NCI-H2081 treated with DMSO at 0.1 percent for 48 hours (cell line): ENCODE measurements at places on chromosomes 13 and 19.
A peak's percentile ranks its signal among the peaks of the same experiment; 100 is the strongest.

DNA sequence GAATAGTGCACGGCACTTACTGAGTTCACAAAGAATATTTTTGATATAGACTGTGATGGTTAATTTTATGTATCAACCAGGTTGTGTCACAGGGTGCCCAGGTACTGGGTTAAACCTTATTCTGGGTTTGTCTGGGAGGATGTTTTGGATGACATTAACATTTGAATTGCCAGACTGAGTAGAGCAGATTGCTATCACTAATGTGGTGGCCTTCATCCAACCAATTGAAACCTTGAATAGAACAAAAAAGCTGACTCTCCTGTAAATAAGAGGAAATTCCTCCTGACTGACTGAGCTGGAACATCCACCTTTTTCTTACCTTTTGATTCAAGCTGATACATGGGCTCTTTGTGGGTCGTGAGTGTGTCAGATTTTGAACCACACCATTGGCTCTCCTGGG is 1424.4 kb upstream of the MIR17HG start:
- no peak for DNase-seq

DNA sequence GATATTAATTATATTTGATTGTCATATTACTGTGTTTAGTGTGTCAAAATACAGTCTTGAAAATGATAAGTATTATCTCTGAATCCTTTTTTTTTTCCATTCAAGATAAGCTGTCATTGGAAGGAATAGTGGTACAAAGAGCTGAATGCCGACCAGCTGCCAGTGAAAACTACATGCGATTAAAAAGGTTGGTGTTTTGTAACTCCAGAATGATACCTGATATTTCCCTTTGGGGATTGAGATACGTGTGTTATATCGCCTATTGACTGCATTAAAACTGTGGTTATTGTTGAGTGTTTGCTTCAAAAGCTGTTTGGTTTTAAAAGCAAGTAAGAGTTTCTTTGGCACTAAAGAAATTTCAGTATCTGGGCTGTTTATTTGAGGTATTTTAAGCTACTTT is 6.5 kb upstream of the KCTD4 start:
- no peak for DNase-seq

DNA sequence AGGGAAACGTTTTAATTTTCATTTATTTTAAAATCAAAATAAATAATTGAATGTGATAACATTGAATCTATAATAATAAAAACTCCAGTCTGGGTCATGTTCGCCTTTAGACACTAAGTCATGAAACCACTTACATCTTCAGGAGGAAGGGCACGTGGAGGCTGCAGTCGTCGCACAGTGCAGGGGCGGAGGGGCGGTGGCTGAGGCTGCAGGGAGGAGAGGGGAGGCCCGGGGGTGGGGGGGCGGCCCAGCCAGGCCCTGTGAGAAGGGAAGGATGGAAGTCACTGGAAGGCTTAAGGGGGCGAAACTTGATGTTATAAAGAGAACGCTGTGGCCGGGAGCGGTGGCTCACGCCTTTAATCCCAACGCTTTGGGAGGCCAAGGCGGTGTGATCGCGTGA is 14.9 kb upstream of the LATS2 start:
- DNase-seq = no peak

DNA sequence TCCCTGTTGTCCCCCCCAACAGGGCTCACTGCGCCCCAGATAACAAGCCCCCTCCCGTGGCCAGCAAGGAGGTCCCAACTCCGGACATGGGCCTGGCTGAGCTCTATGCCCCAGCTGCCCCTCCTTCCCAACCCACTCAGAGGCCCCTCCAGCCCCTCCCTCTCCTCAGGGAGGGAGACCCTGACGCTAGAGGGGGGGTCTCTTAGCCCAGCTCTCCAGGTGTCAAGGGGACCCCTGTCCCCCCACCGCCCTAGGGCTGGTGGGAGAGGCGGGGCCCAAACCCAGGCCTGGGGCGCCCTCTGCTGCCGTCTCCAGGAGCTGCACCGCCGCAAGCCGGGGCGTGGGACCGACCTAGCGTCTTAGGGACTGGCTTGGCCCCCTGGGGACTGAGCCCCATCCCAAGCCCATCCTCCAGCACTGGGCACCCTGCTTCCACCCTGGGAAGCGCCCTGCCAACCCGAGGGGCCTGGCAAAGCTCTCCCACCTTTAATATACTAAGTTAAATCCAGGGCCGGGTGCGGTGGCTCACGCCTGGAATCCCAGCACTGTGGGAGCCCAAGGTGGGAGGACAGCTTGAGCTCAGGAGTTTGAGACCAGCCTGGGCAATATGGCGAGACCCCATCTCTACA is 1.4 kb downstream of the GRIN3B start:
- DNase-seq = no peak

GRCh38 chr19:45601115-45601514 is 897 bp downstream of the GPR4 start:
- no peak for DNase-seq

DNA sequence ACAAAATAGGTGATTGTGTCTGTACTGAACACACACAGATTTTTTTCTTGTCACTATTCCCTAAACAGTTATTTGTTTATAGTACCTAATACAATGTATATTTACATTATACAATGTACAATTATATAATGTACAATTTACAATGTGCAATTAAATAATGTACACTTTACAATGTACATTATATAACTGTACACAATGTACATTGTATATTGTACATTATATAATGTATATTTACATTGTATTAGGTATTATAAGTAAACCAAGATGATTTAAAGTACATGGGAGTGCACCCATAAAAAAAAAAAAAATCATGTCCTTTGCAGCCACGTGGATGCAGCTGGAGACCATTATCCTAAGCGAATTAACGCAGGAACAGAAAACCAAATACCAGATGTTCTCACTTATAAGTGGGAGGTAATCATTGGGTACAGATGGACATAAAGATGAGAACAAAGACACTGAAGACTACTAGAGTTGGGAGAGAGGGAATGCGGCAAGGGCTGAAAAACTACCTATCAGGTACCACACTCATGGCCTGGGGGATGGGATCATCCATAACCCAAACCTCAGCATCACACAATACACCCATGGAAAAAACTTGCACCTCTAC is 68.1 kb downstream of the ABCC4 start:
- no peak for DNase-seq

DNA sequence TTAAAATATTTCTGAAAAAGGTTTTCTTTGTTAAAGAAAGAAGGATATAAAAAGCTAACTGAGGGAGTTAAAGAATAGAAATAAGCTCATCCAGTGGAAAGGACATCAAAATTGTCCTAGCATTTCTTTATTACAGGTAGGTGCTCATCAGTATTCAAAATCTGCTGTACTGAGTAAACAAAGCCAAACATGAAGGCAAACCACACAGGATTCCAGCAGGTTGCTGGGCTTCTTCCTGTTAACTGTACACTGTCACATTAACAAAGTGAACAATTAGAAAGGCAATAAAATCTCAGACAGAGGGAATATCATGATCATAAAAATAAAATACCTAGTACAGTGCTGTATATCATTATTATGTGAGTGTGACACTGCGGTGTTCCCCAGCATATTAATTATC is 1541.0 kb downstream of the SLITRK5 start:
- DNase-seq = peak; percentile 61

GRCh38 chr19:19575411-19575810 is 37.3 kb downstream of the CILP2 start:
- DNase-seq = peak; percentile 33

DNA sequence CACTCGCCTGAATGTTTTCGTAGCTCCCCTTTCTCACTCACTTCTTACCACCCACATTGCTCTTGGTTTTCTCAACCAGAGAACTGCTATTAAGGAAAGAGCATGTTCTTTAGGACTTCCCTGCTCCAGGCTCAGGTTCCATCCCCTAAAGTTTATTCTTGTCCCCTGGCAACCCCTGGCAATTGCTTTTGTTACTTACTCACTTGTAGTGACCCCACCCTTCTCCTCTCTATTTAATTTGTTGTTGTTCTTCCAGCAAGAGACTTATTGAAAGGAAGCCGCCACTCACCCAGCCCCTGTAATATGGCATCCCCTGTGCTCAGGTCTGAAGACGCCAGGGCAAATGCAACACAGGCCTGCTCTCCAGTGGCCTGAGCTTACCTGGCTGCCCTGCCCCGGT is 233.7 kb upstream of the SOX21 start:
- no peak for DNase-seq

DNA sequence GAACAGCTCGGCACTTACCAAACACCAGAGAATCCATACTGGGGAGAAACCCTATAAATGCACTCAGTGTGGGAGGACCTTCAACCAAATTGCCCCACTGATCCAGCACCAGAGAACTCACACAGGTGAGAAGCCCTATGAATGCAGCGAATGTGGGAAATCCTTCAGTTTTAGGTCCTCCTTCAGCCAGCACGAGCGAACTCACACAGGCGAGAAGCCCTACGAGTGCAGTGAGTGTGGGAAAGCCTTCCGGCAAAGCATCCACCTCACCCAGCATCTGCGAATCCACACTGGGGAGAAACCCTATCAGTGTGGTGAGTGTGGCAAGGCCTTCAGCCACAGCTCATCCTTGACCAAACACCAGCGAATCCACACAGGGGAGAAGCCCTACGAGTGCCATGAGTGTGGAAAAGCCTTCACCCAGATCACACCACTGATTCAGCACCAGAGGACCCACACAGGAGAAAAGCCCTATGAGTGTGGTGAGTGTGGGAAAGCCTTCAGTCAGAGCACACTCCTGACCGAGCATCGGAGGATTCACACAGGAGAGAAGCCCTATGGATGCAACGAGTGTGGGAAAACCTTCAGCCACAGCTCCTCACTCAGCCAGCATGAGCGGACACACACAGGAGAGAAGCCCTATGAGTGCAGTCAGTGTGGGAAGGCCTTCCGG is 8.3 kb downstream of the ZNF135 start:
- no peak for DNase-seq

DNA sequence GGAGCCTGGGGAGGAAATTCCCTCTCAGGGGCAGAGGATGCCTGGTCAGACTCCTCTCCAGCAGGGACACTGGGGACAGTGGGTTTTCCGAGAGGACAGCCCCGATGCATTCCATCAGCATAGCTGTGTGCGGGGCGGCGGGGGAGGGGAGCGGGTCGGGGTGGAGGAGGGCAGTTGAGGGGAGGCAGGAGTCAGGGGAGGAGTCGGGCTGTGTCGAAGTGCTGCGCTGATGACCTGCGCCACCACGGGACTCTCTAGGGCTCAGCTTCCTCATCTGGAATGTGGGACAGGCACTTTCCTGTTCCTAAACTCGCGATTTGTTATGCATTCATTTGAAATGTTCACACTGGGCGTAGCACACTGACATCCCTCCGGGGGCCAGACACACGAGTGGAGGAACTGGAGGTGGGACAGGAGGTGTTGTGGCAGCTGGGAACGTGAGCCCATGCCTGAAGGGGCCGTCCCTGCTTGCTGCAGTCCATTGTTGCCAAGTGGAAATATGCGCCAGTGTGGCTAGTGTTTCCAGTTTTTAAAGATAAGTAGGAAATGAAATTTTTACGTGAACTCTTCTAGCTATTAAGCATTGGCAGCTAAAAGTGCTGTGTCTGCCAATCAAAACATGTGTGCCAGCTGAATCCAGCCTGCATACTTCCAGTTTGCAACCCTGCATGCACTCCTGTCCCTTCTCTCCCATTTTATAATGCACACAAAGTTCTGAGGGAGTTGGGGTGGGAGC is 43.3 kb downstream of the FLT1 start:
- no peak for DNase-seq

GRCh38 chr19:2385053-2385721 is 25.1 kb downstream of the TMPRSS9 start:
- peak; percentile 32 for DNase-seq

- DNase-seq = no peak
Measured at GRCh38 chr19:4338441-4339355, at the start of gene STAP2. Gene STAP2, minus strand, starts transcription at chr19:4338827. Its CDS starts 74 bp downstream, at chr19:4338753.

DNA sequence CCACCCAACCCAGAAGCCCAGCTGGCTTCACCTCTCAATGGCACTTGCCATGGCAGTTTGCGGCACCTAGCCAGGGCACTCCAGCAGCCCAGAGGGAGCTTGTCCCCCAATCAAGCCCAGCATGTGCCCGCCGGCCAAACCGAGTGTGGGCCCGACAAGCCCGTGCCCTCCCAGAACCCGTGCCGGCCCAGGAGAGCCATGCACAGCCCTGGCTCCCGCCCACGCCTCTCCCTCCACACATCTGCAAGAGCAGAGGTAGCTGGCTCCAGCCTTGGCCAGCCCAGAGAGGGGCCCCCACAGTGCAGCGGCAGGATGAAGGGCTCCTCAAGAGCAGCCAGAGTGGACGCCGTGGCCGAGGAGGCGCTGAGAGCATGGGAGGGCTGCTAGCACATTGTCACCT is 2278.0 kb upstream of the PCDH20 start:
- no peak for DNase-seq

DNA sequence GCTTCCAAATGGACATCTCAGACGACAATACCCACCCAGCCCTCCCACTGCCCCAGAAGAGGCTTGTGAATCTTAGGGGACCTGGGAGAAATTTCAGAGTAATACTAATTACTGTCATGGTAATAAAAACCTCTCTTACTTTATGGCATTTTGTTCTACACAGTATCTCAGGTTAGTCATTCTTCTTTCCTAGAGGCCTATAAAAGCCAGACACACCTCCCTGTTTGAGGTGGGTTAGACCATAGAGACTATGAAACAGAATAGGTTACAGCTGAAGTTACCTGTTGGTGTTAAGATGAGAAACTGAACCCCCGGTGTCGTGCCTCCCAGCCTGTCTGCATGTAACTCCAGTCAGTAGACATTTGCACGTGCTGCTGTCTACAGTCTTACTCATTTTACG is 113.9 kb downstream of the SLC7A1 start:
- no peak for DNase-seq

- no peak for DNase-seq
Measured at GRCh38 chr19:13437919-13438618, 68.2 kb downstream of the CACNA1A start.

GRCh38 chr19:20325151-20325550 is 158.1 kb downstream of the ZNF486 start:
- DNase-seq = no peak

DNA sequence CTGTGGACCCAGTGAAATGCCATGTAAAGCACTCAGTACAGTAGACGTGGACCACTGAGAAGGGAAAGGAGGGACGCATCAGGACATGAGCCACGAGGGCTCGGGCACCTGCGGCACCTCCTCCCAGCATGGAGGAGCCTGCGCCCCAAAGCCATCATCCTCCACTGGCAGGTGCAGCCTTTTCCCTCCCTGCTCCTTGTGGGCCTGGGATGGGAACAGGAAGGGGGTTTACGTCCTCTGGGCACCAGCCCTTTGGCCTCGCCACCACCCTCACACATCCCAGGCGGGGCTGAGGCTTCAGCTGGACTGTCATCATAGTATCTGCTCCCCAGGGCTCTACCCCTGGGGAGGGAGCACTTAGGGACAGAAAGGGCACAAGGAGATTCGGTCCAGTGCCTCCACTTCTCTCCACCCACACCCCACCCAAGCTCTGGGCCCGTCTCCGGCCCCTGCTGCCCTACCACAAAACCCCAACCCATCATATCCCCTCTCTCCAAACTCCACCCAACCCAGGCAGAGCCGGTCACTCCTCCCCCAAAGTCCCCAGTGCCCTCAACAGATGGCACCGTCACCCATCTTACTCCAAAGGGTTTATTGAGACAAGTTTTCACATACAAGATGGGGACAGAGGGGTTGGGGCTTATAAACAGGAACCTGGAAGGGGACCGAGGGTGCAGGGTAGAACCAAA is 2.2 kb upstream of the PRKD2 start:
- no peak for DNase-seq

GRCh38 chr13:85216576-85216975 is 582.6 kb downstream of the SLITRK6 start:
- no peak for DNase-seq

GRCh38 chr19:10553087-10553667 is 9.5 kb downstream of the ATG4D start:
- DNase-seq = no peak

- no peak for DNase-seq
Measured at GRCh38 chr19:45263013-45263412, 11.9 kb downstream of the MARK4 start.

- no peak for DNase-seq
Measured at GRCh38 chr19:5615756-5616327, 6.7 kb downstream of the SAFB2 start.
